Spleen (tissue), 13 donors: ENCODE measurements at places on chromosomes 2 and 18.
A peak's percentile ranks its signal among the peaks of the same experiment; 100 is the strongest.

- no peak for DNase-seq
These were observed 28.8 kb upstream of the EFEMP1 start for GRCh38 chr2:55952415-55952814.

GRCh38 chr2:54806975-54807374 is 83.5 kb downstream of the EML6 start:
- no peak for DNase-seq

DNA sequence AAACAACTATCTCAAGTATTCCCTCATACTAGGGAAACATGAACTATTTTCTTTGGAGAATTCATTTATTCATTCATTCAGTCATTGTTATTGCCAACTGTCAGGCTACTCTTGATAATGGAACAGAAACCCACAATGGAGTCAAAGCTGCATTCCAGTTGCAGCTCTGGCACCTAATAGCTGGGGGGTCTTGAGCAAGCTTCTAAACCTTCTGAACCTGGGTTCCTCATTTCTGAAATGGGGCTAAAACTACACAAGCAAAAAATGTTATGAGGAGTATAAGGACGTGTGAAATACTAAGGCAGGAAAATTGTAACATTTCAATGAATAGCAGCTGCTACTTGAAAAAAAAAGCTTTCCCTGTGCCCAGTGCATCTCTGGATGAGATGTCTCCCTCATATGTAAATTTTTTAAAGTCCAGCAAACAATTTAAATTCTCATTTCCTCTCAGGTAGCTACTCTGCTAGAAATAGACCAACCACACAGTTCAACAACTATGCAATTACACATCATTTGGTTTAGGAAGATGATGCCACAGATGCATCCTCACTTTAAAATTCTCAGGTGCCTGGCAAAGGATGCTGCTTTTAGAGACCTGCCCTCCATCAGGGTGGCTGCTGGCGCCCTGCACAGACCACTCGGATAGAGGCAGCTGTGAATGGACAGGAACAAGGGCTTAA is 38.5 kb downstream of the SPRED2 start:
- DNase-seq: no peak

GRCh38 chr18:64566456-64566855 is 417.6 kb upstream of the LINC00305 start:
- no peak for DNase-seq

- peak; percentile 70 for DNase-seq
These were observed 25.8 kb upstream of the PLB1 start for GRCh38 chr2:28469947-28470535.

DNA sequence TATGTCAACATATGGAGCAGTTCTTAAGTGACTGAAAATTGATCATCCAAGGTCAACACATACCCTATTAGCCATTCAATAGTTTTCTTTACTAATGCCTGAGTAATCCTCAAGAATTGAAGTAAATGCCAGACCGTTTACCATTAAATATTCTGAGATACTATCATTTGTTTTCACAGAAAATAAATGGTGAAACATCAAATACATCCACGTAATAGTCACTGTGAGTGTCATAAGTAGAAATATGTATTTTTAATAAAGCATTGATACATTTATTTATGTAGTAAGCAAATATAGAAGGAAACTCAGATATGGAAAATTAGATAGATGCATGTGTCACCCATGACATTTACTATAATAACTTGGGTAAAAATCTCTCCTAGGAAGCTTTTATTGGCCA is 927.8 kb upstream of the NRXN1 start:
- no peak for DNase-seq
